CD4-positive, alpha-beta T cell treated with Interleukin-15 for 1 hour (primary cell): ENCODE measurements at places on chromosomes 7 and 10.

GRCh38 chr10:44640429-44640828 is 255.5 kb upstream of the CXCL12 start:
- no peak for DNase-seq

GRCh38 chr7:83271212-83272099 is 108.8 kb upstream of the PCLO start:
- no peak for DNase-seq

DNA sequence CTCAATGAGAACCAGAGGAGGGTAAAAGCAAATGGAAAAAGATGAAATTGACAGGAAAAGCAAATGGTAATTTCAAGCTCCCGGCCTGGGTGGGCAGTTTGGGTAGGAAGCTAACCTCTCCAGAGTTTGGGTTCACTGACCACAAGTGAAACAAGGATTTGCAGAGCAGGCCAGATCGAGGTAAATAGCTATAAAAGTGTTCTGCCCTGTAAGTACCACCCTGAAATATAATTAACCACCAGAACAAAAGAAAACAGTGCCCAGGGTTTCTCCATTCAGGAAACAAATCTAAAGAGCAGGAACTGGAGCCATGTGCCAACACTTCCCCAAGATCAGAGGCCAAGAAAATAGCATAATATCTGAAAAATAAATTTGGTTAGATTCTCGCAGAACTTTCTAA is 276.7 kb upstream of the MEOX2 start:
- no peak for DNase-seq

DNA sequence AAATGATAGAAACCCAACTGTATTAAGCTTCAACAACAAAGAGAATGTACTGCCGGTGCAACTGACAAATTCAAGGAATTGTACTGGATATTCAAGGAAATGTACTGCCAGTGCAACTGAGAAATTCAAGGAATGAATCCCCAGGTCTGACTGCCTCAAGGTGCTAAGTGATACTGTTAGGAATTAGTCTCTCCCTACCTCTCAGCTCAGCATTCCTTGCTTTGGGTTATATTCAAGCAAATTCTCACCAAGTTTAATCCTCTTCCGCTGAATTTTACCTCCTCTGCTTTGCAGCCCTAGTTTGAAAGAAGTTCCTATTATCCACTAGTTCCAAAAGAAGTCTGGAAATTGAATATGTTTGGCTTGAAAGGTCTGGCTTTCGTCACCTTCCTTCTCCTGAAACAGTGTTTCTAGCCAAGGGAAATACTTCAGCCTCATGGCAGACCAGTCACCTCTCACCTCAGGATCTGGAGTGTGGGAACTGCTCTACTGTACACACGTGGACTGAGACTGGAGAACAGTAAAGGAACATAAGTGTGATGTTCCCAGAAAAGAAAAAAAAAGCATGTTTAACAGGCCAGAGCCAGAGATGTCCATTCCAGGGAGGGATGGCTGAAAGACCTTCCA is 60.4 kb downstream of the SORCS1 start:
- DNase-seq, result no peak
